Stimulated activated naive B cell treated with anti-CD40 and anti-IgM and Interleukin-4, amounts not matched to agents 10 μg/mL and 1 μg/mL and 100 μg/mL, for 72 hours (primary cell): ENCODE measurements at places on chromosomes 16 and 17.

DNA sequence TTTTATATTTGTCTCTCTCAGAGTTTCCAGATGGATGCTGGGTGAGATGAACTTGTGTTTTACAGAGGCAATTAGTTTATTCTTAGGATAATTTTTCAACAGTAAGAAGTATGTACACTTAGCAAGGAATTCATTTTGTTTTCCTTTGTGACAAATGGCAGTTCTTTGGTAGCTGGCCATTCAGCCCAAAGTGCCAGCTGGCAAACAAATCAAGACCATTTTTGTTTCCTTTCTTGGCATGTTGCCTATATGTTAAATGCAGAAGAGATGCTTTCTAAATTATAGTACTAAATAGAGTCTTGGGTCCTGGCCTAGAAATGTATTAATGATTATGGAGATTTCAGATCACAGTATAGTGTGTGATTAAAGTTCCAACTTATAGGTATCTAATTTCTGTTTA, 337.1 kb downstream of the CNTNAP4 start:
- no peak for DNase-seq

- DNase-seq = no peak
Observed at GRCh38 chr16:180681-181564, 664 bp downstream of the HBQ1 start.

DNA sequence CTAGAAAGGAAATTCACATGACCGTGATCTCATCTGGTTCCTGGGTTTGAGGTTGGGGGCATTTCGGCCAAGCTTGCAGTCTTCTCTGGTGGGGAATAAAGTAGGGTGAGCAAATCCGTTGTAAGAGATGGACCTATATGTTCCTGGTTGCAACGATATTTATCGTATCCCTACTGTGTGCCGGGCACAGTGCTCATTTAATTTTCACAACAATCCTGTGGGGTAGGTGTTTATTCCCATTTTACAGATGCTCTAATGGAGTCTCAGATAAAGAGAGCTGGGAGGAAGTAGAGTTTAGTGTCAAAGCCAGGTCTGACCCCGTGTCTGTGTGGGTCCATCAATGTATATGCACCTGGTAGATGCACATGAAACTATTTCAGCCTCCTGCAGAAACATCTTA, 9.4 kb downstream of the CMIP start:
- no peak for DNase-seq

DNA sequence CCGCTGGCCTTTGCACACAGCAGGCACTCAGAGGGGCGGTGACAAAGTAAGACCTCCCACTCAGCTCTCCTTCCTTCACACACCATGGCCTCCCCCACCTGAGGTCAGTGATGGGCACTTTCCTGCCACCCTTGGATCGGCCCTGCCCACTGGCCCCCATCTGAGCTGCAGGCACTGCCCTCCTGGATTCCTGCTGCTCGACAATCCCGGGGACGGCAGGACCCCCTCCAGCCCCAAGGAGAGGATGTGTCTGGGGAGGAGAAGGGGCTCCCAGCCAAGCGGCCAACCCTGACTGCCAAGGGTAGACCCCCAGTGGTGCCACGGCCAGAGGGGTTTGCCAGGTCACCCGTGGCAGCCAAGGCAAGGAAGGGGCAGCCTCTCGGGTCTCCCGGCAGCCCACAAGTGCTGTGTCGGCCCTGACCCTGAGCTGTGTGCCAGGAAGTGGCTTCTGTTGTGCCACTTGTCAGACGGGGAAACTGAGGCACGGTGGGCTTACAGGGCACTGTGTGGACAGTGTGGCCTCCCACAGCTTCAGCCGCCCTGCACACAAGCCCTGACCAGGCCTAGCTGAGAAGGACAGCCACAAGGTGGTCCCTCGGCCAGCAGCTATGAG, 22.7 kb downstream of the PIEZO1 start:
- no peak for DNase-seq

DNA sequence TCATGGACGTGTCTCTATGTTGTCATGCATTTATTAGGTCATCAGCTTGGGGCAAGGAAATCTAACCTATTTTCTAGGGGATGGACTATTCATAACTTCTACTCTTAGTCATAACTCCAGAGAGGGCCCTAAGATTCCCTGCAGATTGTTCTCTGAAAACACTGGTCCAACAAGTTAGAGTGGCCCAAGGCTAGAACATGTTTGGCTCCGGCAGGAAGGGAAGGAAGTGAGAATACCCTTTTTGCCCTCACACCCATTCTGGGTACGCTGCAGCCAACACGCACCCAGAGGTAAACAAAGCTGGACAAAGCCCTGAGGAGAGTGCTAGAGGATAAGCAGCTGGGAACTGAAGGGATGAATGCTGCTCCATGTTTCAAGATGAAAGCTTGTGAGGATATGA, 9.9 kb downstream of the C16orf86 start:
- DNase-seq = no peak

DNA sequence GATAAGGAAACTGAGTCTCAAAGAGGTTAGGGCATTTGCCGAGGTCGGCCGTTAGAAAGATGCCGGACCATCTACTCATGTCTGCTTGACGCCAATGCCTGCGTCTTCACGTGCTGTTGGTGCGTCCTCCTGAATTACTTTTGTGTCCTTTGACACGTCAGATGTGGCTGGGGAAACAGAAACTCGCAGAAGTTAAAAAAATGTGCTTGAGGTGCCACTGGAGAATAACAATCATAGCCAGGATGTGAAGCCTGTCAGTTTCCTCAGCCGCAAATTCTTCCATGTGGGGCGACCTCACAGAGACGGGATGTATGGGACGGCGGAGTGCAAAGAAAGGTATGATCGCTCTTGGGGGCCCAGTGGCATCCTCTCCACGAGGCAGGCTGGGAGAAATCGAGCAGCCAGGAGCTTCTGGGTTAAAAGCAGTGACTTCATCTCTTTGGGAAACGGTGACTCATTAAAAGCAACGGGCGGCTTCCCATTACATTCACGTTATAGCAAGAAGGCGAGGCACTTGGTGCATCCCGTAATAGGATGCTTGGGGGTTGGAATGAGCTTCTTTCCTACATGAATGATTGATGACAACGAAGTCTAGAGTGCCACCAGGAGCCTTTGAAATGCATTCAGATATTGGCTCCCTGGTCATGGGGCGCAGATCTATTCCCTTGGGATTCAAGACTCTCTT, 67.8 kb downstream of the BMERB1 start:
- DNase-seq = no peak

DNA sequence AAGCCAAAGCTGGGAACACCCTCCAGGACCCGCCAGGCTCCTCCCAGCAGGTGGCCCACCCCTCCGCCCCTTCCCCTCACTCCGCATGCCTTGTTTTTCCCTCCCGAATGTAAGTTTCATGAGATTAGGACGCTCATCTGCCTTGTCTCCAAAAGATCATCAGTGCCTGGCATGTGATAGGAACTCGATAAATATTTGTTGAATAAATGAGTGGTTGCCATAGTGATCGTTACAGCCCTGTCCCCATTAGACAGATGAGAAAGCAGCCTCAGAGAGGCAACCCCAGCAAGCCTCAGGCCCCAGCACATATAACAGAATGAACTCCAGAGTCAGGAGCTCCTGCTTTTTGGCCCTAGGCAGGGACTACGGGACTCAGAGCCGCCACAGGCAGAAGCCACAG, 5.0 kb downstream of the CAMKK1 start:
- DNase-seq = no peak

DNA sequence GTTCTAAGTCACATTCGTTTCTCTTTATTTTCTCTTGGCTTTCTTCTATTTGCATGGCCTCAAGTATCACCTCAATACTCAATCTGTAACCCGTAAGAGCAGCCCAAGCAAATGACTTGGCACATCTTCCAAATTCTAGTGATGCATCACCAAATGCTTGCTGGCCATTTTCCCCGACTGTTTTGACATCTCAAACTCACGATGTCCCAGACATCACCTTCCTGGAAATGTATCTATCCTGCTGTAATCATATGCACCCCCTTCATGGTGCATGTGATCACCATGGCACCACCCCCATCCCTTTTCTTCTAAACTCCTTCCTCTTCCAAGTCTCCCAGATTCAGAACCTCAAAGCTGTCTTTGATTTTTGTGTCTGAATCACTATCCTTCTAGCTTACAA, 24.0 kb upstream of the ABCA5 start:
- no peak for DNase-seq

DNA sequence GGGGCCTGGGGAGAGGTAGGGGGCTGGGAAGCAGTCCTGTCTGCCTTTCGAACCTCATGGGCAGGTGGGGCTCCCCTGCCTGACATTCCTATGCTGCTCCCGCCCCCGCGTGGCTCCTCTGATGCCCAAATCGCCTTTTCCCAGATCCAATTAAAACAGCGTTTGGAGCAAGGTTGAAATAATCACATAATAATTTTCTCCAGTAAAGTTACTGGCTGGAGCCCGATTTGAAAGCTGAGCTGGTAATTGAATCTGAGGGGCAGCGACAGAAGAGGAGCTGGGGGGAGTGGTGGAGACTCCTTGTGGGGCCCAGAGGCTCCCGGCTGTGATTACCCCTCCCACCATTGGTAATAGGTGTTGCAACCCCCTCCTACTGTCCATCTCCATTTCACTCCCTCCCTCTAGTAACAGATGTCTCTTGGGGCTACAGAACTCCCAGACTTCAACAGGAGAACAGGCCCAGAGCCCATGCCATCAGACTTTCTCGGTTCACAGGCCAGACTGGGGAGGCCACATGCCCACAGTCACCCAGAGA, 38.9 kb upstream of the C1QL1 start:
- DNase-seq = no peak

- no peak for DNase-seq
Observed at GRCh38 chr16:13835935-13836730, 83.8 kb upstream of the ERCC4 start.

DNA sequence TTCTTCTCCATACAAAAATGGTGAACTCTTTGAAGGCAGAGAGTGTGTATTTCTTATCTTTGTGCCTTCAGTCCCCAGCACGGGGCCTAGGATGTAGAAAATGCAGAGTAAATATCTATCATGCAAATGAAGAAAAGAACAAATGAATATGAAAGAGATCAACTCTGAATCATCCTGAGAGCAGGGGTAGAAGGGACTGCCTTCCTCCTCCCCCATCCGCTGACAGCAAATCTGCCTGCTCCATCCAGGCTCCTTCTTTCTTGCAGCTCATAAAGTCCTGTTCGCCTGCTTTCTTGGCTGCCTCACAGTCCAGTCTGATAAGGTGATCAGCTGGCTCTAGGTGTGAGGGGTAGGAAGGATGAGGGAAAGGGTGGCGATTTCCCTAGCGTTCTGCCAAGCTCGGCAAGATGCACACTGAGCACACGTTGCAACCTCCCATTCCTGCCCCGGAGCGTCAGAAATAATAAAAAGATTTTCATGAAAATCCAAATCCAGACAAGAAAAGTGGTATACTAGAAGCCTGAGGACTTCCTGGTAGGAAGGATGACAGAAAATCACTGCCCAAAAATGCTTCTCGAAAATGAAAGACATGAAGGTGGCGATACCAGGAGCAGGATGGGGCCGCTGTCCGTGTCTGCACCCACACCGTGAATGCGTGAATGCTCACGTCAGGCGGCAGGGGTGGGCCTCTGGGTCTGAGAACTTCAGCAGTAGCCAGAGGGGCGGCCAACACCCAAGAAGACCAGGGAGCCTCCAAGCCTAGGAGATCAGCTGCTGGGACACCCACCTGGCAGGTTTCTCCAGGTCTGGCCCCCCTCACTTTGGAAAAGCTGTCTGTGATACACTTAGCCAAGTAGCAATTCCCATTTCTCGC, 67.1 kb downstream of the VPS53 start:
- no peak for DNase-seq

GRCh38 chr16:15031179-15031578, 24.7 kb downstream of the NTAN1 start:
- no peak for DNase-seq
